ENCODE measurements at places on chromosomes 4 and X.
A peak's percentile ranks its signal among the peaks of the same experiment; 100 is the strongest.

DNA sequence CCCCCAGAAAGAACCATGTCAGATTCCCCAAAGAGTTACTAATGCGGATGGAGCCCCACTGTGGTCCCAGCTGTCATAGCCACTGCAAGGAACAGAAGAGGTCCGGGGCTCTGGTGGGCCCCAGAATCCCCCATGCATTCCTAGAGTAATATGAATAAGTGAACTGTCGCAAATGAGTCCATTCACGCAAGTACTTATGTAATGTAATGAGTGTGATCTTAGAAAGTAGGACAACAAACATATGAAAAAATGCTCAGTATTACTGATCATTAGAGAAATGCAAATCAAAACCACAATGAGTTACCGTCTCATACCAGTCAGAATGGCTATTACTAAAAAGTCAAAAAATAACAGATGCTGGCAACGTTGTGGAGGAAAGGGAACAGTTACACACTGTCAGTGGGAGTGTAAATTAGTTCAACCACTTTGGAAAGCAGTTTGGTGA, 141.5 kb upstream of the RBPJ start:
- DNase-seq = no peak

- DNase-seq = no peak
These were observed 83.6 kb upstream of the STX18 start for GRCh38 chr4:4625488-4625887.

- no peak for DNase-seq
These were observed 1133.5 kb downstream of the FAT4 start for GRCh38 chr4:126448086-126448845.

GRCh38 chrX:9429767-9430166, 35.1 kb upstream of the TBL1X start:
- no peak for DNase-seq

DNA sequence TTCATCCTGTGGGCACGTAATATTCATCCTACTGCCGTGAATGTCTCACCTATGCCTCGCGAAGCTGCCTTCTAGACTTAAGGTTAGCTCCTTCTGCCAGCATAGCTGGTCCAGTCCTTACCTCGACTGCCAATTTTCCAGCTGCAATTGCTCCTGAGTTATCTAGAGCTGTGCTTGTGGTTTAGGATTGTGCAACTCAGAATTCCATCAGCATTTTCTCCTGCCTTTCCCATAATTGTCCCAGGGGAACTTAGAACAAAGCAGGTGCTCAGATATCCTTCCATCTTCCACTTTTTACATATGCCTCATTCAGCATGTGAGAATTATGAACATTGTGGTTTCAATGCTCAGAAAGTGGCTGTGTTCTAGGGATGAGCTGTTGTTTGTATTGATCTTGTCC, 131.4 kb upstream of the ADGRL3 start:
- DNase-seq = no peak

DNA sequence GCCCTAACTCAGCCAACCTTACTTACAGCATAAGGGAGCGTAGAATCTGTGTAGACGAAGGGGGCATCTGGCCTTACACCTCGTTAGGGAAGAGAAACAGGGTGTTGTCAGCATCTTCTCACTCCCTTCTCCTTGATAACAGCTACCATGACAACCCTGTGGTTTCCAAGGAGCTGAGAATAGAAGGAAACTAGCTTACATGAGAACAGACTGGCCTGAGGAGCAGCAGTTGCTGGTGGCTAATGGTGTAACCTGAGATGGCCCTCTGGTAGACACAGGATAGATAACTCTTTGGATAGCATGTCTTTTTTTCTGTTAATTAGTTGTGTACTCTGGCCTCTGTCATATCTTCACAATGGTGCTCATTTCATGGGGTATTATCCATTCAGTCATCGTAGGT, 14.6 kb downstream of the PLP1 start:
- no peak for DNase-seq

GRCh38 chr4:132101526-132101925, 1047.6 kb upstream of the PCDH10 start:
- DNase-seq = no peak

GRCh38 chr4:76958891-76959290, 9.3 kb downstream of the SEPTIN11 start:
- no peak for DNase-seq

DNA sequence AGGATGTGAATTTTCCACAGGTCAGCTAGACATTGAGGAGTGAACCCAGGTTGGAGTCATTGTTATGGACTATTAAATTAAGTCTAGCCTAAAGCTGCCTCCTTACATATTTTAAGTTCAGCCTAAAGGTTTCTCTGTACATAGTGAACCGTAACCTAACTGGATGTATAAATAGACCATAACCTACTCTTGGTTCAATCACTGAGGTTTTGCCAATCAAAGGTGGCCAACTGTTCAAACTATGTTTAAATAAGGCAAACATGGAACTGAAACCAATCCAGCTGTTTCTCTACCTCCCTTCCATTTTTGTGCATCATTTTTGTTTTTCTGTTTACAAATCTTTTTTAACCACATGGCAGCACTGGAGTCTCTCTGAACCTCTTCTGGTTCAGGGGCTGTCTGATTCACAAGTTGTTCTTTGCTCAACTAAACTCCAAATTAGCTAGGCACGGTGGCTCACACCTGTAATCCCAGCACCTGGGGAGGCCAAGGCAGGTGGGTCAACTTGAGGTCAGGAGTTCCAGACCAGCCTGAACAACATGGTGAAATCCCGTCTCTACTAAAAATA, 43.9 kb upstream of the SFRP2 start:
- DNase-seq = no peak

DNA sequence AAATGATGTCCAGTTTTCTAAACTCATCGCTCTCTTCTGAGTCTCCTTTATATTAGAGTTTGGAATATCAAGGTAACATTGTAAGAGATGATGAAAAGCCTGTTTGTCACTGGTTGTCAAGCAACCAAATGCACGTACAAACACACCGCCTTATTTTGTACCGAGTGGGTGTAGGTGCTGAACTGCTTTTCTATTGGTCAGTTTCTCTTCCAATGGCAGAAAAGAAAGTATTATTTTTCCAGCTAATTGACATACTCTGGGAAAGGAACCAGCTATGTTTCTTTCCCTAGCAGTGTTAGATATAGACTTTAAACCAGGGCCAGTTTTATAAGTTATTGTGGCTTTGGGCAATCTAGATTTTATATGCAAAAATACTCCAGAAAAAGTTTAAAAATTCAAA, 6.6 kb upstream of the PPM1K start:
- no peak for DNase-seq

DNA sequence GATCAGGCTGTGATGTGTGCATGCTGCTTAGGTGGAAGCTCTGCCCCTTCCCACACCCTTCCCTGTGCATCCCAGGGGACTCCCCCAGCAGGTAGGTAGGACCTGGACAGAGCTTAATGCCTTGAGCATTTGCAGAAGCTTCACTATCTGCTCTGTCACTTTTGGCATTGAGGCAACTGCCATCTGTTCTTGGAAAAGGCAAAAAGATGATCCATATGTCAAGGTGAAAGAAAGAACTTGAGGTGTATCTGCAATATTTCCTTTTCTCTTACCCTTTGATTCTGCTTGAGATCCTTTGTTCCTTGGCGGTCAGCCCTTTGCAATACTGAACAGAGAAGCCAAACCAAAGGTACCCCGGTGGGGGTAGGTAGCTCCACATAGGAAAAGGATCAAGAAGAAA, 37.1 kb upstream of the TBC1D9 start:
- DNase-seq = no peak

- no peak for DNase-seq
These were observed 44.6 kb downstream of the RASSF6 start for GRCh38 chr4:73575660-73576059.

GRCh38 chr4:39004758-39005157, 27.5 kb downstream of the TMEM156 start:
- DNase-seq = no peak

- no peak for DNase-seq
These were observed 25.5 kb downstream of the VEGFC start for GRCh38 chr4:176767183-176767582.

GRCh38 chr4:22356987-22357596, 158.8 kb downstream of the ADGRA3 start:
- DNase-seq = no peak

DNA sequence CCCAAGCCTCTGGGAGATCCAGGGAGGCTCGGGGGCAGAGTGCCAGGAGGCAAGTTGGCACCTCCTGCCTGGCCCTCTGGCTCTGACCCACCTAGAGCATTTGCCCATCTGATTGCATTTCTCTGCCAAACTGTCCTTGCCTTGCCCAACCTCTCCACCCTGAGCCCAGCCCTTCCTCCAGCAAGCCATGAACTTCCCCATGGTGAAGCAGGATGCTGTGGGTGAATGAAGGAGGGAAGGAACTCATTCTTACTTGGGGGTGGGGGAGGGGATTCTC, 9.3 kb upstream of the CNGA2 start:
- no peak for DNase-seq

- DNase-seq = no peak
These were observed 235.6 kb downstream of the STIM2 start for GRCh38 chr4:27096142-27096824.

DNA sequence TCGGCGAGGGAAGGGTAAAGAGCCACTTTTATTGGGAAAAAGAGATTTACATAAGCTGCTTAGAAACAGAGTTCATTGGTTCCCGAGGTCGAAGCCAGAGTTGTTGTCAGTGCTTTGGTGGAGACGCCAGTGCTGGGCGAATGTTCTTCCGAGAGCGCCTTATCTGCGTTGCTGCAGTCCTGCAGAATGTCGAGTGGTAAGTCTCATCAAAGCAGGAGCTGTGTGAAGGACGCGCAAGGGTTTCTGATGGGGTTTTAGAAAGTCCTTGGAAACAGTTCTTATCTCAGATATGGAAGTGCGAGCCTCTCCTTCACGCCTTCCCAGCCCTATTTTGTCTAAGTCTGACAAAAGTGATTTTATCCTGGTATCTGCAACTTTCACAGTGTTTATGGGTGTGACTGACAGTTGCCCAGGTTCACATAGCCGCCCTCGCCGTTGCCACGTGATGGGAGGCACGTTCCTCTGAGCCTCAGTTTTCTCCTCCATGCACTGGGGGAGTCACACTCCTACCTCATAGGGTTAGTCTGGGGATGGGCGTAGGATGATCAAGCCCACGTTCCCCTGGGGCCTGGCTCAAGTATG, 47.3 kb upstream of the NSG1 start:
- no peak for DNase-seq

DNA sequence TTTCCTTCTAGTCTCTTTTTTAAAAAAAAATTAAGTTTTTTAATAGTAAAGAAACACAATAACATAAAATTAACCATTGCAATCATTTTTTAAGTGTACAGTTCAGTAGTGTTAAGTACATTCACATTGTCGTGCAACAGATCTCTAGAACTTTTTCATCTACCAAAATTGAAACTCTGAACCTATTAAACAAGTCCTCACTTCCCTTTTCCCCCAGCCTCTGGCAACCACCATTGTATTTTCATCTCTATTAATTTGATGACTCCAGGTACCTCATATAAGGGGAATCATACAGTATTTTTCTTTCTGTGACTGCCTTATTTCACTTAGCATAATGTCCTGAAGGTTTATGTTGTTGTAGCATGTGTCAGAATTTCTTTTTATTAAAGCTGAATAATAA, 31.8 kb downstream of the MSL3 start:
- DNase-seq = no peak

- DNase-seq = peak; percentile 64
These were observed 515.7 kb downstream of the BCOR start for GRCh38 chrX:39582091-39582490.

DNA sequence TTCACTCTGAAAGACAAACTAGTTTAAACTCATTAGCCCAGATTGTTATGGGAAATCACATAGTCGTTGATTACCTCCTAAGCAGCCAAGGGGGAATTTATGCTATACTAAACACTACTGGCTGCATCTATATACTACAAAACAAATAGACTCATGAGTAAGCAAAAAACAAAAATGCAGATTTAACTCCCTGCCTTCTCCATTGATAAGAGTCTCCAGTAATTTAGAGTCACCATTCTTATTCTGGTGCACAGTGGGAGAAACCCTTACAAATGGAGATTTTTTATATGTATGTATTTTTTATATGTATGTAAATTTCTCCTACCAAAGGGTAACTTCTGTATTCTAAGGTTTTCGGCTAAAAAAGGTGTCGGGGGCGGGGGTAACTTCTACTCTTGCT, 126.6 kb downstream of the PLS3 start:
- no peak for DNase-seq

DNA sequence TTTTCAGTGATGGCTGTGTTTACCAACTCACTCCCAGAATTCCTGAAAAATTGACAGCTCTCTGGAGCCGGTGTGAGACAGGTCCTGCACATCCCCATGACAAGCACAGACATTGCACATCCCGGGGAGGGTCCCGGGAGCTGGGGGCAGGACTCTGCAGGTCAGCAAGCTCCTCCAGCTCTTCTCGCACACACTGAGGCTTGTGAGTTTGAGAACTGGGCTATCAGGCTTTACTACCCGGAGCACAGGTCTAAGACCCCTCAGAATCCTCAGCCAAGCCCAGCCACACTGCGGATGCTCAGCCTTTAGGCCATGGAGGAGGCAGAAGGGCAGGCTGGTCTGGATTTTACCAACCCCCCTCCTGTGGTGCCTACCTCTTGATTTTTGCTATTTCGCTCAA, 5.6 kb upstream of the CLDN24 start:
- DNase-seq = no peak

GRCh38 chrX:85052205-85052604, 48.5 kb downstream of the APOOL start:
- no peak for DNase-seq

- no peak for DNase-seq
These were observed 298.7 kb upstream of the CLNK start for GRCh38 chr4:10983268-10983667.

- DNase-seq = no peak
These were observed 21.1 kb upstream of the HMX1 start for GRCh38 chr4:8892556-8893226.

GRCh38 chrX:49876750-49877149, 2.5 kb upstream of the USP27X start:
- peak; percentile 42 for DNase-seq
